ENCODE measurements at places on chromosomes 6 and 20.

GRCh38 chr6:37021356-37022129 lies 16.1 kb downstream of the FGD2 start:
- peak; percentile 78 for DNase-seq

- DNase-seq, result peak; percentile 20
These were observed 17.9 kb downstream of the C6orf15 start for GRCh38 chr6:31094389-31094881.

GRCh38 chr6:167089243-167090142 lies 33.4 kb upstream of the CCR6 start:
- no peak for DNase-seq

DNA sequence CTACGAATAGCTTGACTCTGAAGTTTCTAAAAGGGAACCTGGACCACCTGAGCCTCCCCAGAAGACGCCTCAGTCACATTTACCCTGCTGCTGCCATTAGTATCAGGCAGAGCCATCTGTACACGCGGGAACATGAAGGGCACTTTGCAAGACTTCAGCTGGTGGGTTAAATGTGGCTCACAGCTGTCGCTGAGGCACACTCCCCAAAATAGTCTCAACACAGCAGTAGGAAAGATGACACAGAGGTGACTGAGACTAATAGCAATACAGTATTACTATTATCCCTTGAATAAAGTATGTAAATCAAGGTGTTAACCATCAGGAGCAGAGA lies 29.0 kb downstream of the PSMB1 start:
- DNase-seq, result no peak

- no peak for DNase-seq
These were observed 32.1 kb upstream of the COL21A1 start for GRCh38 chr6:56279331-56280080.

GRCh38 chr20:3890398-3890751 lies 1.2 kb downstream of the PANK2 start:
- DNase-seq, result no peak

DNA sequence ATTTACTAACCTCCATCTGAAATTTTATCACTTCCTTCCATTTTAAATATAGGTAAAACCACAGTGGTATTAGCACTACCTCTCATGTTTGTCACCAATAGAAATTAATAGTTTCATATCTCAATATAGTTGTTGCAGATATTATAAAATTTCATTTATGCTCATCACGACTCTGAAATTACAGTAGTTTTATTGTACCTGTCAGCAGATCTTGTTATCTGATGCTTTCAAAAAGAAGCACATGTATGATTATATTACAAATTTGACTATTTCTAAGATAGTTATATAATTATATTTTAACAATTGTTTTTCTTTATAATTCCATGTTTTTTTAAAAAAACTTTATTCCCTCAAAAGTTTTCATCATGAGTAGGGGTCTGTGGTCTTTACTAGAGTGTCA lies 4.8 kb downstream of the TAAR5 start:
- DNase-seq, result no peak

GRCh38 chr6:147621263-147621662 lies 112.8 kb downstream of the SAMD5 start:
- no peak for DNase-seq

- DNase-seq, result no peak
These were observed 497.5 kb downstream of the UTRN start for GRCh38 chr6:144782634-144783033.

DNA sequence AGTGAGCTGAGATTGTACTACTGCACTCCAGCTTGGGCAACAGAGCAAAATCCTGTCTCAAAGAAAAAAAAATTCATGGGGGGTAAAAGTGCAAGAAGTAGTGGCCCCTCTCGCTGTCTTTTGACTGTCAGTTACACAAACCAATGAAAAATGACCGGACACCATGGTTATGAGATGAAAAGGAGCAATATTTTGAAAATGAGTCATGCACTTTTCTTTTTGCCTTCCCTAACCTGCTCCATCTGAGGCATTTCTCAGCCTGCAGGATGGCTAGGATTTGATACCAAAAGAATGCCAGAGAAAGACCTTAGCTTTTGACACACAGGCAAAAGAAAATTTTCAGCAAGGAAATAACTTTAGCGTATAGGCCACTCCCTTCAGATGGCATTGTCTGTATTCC lies 181.7 kb upstream of the ARID1B start:
- no peak for DNase-seq

DNA sequence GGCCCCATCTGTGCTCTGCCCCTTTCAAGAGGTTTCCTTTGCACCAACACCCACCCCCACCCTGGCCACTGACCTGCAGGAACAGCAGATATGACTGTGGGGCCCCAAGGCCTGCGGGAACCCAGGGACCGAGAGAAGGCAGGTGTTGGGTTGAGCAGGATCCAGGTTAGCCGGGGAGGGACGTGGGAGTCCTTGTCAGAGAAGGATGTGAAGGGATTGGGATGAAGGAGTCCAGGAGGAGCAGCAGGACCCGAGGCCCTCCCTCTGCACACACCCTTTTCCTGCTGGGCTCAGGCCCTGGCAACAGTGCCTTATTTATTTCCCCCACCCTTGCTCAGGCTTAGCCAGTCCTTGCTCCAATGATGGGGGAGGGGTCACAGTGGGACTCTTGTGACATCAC lies 193.0 kb upstream of the PROKR2 start:
- no peak for DNase-seq

- no peak for DNase-seq
These were observed 4.0 kb upstream of the DHX16 start for GRCh38 chr6:30676660-30677285.

- no peak for DNase-seq
These were observed 137.3 kb downstream of the AHI1 start for GRCh38 chr6:135360222-135360621.

DNA sequence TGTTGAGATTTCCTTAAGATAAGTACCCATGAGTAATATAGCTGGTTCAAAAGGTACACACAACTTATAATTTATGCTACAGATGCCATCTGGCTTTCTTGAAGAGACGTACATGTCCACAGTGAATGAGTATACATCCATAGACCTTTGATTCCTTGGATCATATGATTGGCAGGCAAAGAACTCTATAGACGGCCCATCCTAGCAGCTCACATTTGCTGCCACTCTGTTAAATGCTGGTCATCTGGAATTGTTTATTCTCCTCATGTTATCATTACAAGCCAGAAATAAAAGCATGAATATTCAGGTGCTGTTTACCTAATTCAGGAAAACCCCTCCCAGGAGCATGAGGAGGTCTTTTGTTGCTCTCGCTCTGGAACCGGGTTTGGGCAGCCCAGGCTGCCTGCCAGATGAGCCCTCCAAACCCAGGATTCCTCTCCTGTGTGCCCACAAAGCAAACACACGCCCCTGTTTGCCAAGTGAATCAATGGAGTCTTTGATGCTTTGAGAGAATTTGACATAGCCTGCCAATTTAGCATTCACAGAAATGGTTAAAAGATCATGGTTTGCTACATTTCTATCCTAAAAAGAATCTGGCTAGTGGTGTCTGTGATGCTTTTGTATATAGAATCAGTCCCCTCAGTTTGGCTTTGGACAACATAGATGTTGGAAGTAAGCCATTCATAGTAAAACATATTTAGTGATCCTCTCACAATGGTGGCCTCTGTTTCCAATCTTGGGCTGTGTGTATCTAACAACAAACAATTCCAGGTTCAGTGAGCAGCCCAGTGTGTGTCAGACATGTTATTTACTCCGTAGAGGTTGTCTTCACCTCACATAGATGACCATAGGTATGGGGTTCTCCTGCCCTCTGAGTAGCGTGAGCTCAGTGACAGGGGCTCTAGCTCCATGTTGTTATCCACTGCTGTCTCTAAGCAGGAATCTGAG lies 17.5 kb upstream of the PLCG1 start:
- no peak for DNase-seq

DNA sequence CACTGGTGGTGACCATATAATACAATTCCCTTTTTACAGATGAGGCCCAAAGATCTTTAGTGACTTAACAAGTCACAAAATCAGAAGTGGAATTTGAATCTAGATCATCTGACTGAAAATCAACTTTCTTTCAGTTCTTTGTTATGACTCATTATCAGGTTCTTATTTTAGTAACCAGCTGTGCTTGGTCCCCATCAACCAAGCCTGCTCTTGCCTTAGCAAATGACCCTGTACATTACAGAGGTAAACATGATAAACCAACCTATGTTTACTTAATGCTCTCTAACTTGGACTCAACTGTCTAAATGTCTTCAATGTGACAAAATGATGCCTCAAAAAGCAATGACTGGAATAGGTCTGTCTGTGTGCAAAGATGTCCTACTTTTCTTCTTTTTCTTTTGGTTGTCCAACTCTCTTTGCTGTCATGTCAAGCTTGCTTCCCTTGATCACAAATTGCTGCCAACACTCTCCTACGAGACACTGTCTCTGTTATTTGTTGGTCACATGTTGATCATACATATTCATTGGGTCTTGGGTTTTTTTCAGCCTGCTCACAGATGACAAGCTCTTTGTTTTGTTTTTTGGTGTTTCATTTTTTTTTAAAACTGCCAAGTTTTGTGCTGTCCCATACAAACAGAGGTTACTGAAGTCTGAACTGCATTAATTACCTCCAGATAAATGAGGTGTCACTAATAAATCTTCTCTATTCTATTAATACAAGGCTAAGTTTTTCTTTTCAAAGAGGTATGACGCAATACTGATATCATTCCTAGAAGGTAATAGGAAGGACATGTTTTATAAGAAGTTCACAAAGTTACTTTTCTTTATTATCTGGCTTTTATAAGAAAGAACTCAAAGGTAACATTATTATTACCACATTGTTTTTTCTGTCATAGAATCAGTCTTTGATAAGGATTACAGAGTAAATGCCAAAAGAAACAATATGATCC lies 62.2 kb upstream of the PLN start:
- no peak for DNase-seq

GRCh38 chr20:58481481-58482021 lies 33.6 kb downstream of the APCDD1L start:
- DNase-seq, result peak; percentile 71

DNA sequence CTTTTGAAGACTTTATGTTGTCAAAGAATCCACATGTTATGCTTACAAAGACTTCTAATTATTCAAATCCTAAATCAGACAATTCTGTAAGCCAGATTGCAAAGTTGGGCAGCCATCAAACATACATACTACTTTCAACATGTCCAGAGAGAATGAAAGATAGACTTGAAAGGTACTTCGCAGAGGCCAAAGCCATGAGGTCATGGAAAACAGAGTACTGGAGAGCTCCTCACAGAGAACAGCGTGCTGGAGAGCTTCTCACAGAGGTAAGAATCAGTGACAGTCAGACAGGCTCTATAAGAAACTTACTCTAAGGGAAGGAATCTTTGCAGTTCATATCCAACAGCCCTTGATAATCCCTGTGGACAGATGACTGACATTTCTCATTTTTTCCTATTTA lies 400.2 kb downstream of the GJA1 start:
- no peak for DNase-seq

- DNase-seq, result no peak
These were observed 206.4 kb upstream of the CITED2 start for GRCh38 chr6:139580592-139581484.

- DNase-seq, result no peak
These were observed 24.6 kb downstream of the TRAM2 start for GRCh38 chr6:52552278-52552643.

- DNase-seq, result no peak
These were observed 74.0 kb downstream of the SOBP start for GRCh38 chr6:107563694-107564588.

DNA sequence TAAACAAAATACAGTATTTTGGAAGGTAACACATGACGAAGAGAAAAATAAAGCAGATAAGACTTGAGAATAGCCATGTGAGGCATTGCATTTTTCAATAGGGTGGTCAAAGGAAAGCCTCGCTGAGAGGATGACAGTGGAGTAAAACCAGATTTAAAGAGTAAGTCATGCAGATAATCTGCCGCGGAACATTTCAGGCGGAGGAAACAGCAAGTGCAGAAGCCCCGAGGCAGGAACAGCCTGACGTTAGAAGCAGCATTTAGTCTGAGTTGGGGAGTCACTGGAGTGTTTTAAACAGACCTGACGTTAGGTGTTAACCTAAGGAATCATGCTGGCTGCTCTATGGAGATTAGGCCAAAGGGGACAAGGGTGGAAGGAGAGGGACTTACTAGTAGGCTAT lies 65.0 kb upstream of the VSTM2L start:
- no peak for DNase-seq

DNA sequence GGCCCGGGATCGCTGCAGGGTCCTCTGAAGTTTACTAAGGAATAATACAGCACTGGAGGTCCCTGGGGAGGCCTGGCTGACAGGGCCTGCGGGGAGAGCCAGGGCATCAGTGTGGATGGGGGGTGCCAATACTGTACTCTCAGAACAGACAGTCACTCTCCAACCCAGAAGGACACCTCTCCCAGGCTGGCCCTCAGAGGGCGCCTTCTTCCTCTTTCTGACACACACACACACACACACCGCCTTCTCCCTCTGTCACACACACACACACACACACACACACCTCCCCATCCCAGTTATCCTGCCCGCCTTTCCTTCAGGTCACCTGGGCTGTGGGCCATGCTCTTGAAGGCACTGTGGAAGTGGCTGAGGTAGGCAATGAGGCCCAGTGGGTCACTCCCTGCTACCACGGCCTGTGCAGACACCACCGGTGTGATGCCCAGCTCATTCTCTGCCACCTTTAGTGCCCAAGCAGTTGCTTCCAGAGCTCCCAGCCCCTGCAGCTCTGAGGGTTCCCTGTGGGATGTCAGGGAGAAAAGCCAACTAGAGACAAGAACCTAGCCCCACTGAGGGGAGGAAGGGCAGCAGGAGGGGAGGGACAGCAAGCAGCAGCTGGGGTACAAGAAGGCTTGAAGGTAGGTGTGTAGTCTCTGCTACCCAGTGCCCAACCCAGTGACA lies 7.5 kb downstream of the SMPD2 start:
- DNase-seq, result no peak

GRCh38 chr20:51469578-51470498 lies 72.7 kb downstream of the NFATC2 start:
- no peak for DNase-seq

GRCh38 chr6:34205466-34205865 lies 31.2 kb upstream of the HMGA1 start:
- DNase-seq, result no peak

- DNase-seq, result no peak
These were observed 26.1 kb downstream of the GPR63 start for GRCh38 chr6:96811136-96811535.

- peak; percentile 78 for DNase-seq
These were observed 1.0 kb upstream of the NXT1 start for GRCh38 chr20:23349338-23350195.

- DNase-seq, result no peak
These were observed 23.7 kb upstream of the RBL1 start for GRCh38 chr20:37119356-37120036.

DNA sequence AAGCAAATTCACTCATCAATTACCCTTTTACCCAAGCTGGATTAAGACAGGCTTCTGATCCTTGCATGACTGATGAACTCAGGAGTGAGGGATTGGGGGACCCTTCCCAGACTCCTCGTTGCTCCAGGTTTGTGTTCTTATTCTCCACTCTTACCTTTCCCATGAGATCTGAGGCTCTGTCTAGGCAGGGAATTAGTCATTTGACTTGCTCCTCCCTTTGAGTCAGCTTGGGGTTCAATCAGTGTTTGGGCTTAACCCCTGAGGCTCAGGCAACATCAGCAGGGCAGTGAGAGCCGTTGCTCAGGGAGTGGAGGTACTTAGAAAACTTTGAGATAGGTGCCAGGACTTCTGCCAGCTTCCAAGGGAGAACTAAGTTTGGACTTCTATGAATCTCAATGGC lies 20.7 kb upstream of the TOX2 start:
- no peak for DNase-seq

All from activated CD4-positive, alpha-beta T cell treated with anti-CD3 and anti-CD28 coated beads for 4 hours (primary cell).